ENCODE measurements at places on chromosomes 16 and 17.

GRCh38 chr16:67265834-67266233, 13.5 kb upstream of the PLEKHG4 start:
- DNase-seq, result no peak
- H3K4me1 ChIP-seq, result no peaks in the 10 kb centered on the region
- H3K27me3 ChIP-seq, result no peaks in the 10 kb centered on the region
- H3K36me3 ChIP-seq, result no peaks in the 10 kb centered on the region

- no peak overlapping the region for H3K4me3 ChIP-seq
- H3K36me3 ChIP-seq, result peaks cover 5% of the 10 kb centered on the region
- no peak for DNase-seq
- peaks cover 18% of the 10 kb centered on the region for H3K4me1 ChIP-seq
- H3K27me3 ChIP-seq, result no peaks in the 10 kb centered on the region
- H3K27ac ChIP-seq, result no peak overlapping the region
These were observed 51.7 kb upstream of the LGALS9 start for GRCh38 chr17:27579304-27579703.

GRCh38 chr16:87855852-87856715, 13.2 kb downstream of the SLC7A5 start:
- no peaks in the 10 kb centered on the region for H3K27me3 ChIP-seq
- H3K27ac ChIP-seq, result peak overlapping the region; percentile 76
- peak; percentile 50 for DNase-seq
- no peaks in the 10 kb centered on the region for H3K4me1 ChIP-seq

- H3K4me3 ChIP-seq, result no peak overlapping the region
- H3K36me3 ChIP-seq, result no peaks in the 10 kb centered on the region
- H3K27ac ChIP-seq, result no peak overlapping the region
- peaks cover 20% of the 10 kb centered on the region for H3K27me3 ChIP-seq
- no peaks in the 10 kb centered on the region for H3K4me1 ChIP-seq
These were observed 138.2 kb downstream of the CYLD start for GRCh38 chr16:50879873-50880695.

DNA sequence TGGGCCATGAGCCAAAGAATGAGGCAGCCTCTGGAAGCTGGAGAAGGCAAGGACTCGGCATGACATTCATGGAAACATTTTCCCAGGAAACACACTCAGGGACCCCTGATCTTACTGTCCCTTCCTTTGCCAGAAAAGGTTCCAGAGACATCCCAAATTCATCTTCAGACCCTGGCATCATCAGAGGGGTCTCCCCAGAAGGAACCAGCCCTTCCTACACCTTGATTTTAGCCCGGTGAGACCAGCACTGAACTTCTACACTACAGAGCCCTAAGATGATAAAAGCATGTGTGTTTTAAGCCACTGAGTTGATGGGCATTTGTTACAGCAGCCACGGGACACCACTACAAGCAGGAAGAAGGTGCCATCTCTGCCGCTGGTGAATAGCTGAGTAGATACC, 262.3 kb downstream of the C16orf95 start:
- H3K4me3 ChIP-seq, result no peak overlapping the region
- H3K27ac ChIP-seq, result no peak overlapping the region
- no peaks in the 10 kb centered on the region for H3K36me3 ChIP-seq
- peaks cover 6% of the 10 kb centered on the region for H3K4me1 ChIP-seq

DNA sequence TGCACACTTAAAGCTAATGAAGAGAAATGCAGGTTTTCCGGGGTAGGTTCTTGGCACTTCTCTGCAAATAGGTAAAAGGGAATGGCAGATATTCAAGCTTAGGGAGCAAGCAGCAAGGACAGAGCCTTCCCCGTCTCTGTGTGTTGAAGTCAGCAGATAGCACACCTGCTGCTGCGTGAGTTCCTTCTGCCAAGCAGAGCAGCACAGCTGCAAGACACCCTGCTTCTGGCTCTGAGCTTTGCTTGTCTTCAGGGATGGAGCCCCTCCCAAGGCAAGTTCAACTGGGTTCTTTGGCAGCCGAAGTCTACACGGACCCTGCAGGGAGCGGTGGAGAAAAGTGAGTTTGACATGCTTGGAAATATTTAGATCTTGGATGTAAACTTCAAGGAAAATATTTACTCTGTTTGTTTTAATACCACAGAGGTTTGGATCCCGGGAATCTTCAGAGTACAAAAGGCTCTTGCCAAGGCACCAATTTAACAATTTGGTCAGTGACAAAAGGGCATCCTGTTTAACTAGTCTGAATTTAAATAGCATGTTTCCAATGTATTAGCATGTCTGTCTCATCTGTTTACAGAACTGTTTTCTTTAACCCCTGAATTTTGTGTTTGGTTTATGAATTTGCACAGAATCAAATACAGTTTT, 113.4 kb upstream of the KCNJ16 start:
- DNase-seq, result no peak
- no peaks in the 10 kb centered on the region for H3K27me3 ChIP-seq
- H3K27ac ChIP-seq, result no peak overlapping the region
- H3K36me3 ChIP-seq, result no peaks in the 10 kb centered on the region

DNA sequence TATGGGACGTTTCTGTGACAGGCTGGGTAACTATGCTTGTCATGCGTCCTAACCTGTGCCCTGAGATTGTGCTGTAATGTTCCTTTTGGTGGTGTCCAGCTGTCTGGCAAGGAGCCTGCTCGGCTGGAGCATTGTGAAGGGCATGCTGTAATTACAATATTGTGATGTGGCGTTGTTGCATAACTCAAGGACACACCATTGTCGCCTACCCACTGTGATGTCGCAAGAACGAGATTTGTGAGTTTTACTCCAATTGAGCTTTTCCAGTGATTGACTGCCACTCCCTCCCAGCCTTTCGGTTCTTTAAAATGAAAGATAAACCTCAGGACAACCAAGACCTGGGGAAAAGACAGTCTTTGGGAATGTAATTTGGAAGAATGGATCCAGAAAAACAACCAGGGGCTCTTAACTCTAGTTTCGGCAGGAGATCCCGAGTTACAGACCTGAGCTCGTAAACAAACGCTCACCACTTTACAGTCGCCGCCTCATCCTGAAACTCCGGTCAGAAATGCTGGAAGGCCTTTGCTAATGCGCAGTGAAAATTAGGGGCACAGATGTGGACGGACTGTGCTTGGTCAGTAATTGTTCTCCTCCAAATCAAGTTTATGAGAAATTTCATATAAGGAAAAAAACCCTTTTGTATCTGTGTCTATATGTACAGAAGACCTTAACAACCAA, 1.3 kb downstream of the ZNF750 start:
- H3K27ac ChIP-seq, result no peak overlapping the region
- H3K36me3 ChIP-seq, result peaks cover under 1% of the 10 kb centered on the region
- DNase-seq, result no peak
- H3K27me3 ChIP-seq, result no peaks in the 10 kb centered on the region
- no peaks in the 10 kb centered on the region for H3K4me1 ChIP-seq

- peaks cover 2% of the 10 kb centered on the region for H3K27me3 ChIP-seq
- no peak overlapping the region for H3K27ac ChIP-seq
- H3K4me1 ChIP-seq, result peaks cover 28% of the 10 kb centered on the region
- no peak for DNase-seq
These were observed 2.8 kb downstream of the HAS3 start for GRCh38 chr16:69108064-69108904.

GRCh38 chr17:10139577-10139976, 58.8 kb downstream of the GAS7 start:
- H3K36me3 ChIP-seq, result no peaks in the 10 kb centered on the region
- H3K27ac ChIP-seq, result no peak overlapping the region
- no peak for DNase-seq
- no peaks in the 10 kb centered on the region for H3K4me1 ChIP-seq
- H3K4me3 ChIP-seq, result no peak overlapping the region

DNA sequence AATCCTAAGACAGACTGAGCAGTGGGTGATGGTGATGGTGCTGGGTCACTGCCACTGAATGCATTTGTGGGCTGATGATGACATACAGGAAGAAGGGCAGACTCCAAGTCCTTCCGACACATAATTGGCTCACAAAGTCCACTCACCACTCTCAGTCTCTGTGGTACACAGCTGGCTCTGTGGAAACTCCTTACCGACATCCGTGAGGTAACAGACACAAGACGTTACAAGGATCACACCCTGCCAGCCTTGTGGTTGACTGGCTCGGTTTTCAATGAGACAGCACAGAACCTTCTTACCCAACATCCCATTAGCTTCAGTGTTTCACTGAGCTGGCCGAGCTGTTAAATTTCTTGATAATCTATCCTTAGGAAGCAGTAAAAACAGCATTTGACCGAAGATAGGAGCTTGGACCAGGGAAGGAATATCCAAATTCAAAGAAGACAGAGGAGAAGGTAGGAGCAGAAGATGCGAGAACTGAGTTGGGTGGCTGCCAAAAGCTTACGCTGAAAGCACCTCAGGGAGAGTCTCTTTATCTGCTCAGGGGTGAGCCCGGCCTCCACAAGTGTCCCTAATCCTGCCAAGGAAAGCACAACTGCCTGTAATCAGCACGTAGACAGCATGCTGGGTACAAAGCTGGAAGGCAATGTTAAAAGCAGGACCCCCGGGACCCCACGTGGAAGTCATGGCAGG, 5.5 kb upstream of the MXRA7 start:
- no peak overlapping the region for H3K4me3 ChIP-seq
- H3K27me3 ChIP-seq, result no peaks in the 10 kb centered on the region
- peak; percentile 77 for DNase-seq
- H3K36me3 ChIP-seq, result peaks cover 84% of the 10 kb centered on the region

GRCh38 chr17:34443619-34444469, 80.8 kb upstream of the CCL1 start:
- H3K4me1 ChIP-seq, result no peaks in the 10 kb centered on the region
- H3K27me3 ChIP-seq, result no peaks in the 10 kb centered on the region
- no peak overlapping the region for H3K27ac ChIP-seq
- no peak for DNase-seq
- H3K4me3 ChIP-seq, result no peak overlapping the region
- no peaks in the 10 kb centered on the region for H3K36me3 ChIP-seq

DNA sequence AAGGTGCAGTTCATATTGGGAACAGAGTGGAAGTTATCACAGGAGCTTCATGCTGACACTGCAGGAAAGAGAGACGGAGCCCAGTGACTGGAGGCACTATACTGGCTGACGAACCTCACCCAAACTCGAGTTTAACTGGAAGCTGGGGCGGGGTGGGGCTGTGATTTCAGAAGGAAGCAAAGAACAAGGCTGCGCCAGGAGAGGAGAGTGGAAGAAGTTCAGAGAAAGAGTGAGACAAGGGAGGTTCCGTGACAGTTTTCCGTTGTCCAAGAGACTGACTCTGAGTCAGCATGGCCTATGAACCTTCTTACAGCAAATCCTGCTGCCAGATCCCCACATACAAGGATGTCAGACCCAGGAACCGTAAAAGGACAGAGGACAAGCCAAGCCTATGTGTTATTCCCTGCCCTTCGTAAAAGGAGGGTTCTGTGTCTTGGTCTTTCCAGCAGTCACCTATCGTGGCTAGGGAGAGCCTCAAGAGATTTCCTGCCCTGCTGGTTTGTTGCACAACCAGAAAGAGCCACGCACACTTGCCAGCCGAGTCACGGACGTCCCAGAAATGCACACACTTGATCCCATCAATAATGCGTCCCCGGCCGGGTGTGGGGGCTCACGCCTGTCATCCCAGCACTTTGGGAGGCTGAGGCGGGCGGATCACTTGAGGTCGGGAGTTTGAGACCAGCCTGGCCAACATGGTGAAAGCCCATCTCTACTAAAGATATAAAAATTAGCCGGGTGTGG, 5.1 kb downstream of the PITPNA start:
- no peak for DNase-seq
- H3K4me3 ChIP-seq, result no peak overlapping the region
- H3K36me3 ChIP-seq, result peaks cover 3% of the 10 kb centered on the region
- no peak overlapping the region for H3K27ac ChIP-seq

DNA sequence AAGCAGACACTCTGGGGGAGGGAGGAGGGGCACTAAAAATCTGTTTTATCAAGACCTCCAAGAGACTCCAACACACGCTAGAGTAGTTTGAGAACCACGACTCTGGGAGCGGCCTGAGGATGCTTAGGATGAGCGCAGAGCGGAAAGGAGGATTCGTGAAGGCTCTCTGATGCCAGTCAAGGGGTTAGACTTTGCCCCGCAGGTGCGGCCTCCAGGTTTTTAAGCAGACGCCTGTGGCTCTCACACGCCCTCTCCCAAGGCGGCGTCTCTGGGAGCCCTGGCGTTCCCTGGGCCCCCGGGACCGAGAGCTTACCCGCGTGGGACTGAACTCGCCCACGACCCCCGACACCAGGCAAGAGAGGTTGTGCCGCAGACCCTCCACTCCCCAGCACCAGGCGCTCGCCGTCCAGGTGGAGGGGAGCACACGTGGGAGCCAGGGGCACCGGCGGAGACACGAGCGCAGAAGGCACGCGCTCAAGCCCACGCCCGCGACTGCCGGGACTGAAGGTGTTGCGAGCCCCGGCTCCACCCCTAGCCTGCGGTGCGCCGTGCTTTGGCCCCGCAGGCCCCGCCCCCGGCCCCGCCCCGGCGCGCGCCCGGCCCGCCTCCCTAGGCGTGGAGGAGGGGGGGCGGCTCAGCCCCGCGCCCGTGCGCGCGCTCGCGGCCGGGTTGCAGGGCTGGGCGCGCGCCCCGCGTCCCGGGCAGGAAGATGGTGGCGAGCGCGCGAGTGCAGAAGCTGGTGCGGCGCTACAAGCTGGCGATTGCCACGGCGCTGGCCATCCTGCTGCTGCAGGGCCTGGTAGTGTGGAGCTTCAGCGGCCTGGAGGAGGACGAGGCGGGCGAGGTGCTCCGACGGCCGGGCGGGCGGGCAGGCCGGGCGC, at the start of gene XYLT2:
Gene XYLT2 (plus strand): TSS at position 695 of the 881 bp plus-strand sequence. CDS start 15 bp downstream, at position 710.
- peak within 1 kb of the TSS; percentile 69 for H3K27ac ChIP-seq
- peak within 1 kb of the TSS; percentile 92 for H3K4me3 ChIP-seq
- no peaks in the 10 kb centered on the region for H3K27me3 ChIP-seq

GRCh38 chr16:87216148-87216840, 100.9 kb downstream of the C16orf95 start:
- H3K36me3 ChIP-seq, result no peaks in the 10 kb centered on the region
- H3K27me3 ChIP-seq, result no peaks in the 10 kb centered on the region
- H3K4me1 ChIP-seq, result peaks cover 3% of the 10 kb centered on the region
- H3K27ac ChIP-seq, result peak overlapping the region; percentile 72
- H3K4me3 ChIP-seq, result peak overlapping the region; percentile 44

DNA sequence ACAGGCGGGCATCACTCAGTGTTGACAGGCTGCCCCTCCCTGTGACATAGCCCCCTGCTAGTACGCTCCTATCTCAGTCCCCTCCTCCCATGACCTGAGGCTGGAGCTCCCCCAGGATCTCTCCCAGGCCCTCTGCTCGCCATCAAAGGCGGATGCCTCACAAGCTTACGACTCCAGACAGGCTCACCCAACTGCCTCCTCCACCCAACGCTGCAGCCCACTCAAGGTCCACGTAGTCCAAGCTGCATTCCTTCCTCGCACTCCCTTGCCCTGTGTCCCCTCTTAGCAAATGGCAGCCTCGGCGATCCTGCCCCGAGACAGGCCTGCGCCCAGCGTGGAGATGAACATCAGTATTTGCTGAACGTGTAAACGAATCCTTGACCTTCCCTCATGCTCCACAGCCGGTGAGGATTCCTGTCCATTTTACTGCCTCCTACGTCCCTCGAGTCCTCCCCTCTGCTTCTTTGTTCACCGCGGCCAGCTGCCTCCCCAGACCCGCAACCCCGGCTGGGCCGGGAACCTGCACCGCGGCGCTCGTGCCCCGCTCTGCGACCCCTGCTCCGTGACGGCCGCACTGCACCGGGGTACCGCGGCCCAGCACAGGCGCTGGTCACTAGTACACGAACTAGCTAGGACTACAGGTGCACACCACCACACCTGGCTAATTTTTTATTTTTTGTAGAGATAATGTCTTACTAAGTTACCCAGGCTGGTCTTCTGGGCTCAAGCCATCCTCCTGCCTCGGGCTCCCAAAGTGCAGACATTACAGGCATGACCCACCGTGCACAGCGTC, 838 bp upstream of the TMEM97 start:
- H3K4me3 ChIP-seq, result peak overlapping the region; percentile 56
- H3K27ac ChIP-seq, result peak overlapping the region; percentile 42
- no peaks in the 10 kb centered on the region for H3K27me3 ChIP-seq
- DNase-seq, result no peak
- no peaks in the 10 kb centered on the region for H3K36me3 ChIP-seq
- H3K4me1 ChIP-seq, result no peaks in the 10 kb centered on the region
